Aorta (tissue), 5 donors: ENCODE measurements at places on chromosomes 2 and 18.

DNA sequence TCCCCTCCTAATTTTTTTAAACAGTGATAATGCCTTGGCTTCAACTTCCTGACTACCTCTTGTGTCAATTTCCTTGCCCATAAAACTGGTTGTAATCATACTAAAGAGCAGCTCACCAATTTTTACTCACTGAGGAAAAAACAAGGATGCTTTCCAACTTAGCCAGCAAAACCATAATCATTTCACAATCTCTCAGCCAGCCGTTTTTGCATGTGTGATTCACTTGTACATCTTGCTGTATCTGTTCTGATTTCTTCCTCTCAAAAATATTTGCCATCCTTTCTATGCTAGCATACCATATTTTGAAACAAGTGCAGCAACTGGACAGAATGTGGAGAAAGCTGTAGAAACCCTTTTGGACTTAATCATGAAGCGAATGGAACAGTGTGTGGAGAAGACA lies 60.7 kb downstream of the RAB27B start:
- DNase-seq = no peak

DNA sequence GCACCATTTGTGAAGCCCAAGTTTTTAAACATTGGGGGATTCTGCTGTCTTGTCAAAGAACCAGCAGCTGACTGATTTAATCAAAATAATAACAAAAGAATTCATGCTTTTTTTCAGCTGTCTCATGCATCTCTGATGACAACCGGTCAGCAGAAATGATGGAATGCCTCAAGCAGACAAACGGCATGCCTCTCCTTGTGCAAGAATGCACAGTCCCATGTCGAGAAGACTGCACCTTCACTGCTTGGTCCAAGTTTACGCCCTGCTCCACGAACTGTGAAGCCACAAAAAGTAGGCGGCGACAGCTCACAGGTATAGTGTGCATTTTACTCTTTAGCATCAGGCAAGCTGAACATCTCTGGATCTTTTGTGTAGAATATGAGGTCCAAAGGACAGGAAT lies 558.8 kb upstream of the HNMT start:
- no peak for DNase-seq

DNA sequence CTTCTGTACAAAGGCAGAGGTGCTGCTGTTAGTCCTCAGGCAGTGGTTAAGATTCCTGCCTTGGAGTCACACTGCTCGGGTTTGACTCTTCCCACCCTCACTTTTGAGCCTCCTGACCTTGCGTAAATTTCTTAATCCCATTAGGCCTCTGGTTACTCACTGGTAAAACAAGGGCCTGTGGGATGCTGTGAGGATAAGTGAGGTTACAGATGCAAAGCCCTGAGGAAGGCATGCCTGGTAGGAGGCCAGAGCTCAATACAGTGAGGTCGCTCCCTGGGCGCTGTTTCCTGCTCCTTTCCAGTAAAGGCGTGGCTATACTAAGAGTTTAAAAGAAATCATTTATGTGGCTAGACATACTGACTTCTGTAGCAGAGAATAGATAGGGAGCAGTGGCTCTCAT lies 127.5 kb upstream of the TMEM200C start:
- DNase-seq = no peak

DNA sequence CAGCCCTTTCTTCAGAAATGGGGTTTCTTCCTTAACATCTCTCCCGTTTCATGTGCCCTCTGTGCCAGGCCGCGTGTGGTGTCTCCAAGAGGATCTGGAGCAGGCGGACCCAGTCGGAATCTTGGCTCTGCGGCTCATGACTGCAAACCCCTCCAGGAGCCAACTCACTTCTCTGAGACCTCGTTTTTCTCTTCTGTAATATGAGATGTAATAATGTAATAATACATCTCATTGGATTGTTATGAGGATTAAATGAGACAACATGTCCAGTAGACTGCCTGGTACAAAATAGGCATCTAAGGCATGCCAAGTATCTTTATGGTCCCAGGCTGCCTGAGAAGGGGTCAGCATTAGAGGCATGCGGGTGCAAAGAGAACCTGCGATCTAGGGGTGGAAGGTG lies 221.3 kb upstream of the REV1 start:
- DNase-seq = no peak

GRCh38 chr2:98727369-98728087 lies 3.4 kb downstream of the MGAT4A start:
- DNase-seq = no peak

DNA sequence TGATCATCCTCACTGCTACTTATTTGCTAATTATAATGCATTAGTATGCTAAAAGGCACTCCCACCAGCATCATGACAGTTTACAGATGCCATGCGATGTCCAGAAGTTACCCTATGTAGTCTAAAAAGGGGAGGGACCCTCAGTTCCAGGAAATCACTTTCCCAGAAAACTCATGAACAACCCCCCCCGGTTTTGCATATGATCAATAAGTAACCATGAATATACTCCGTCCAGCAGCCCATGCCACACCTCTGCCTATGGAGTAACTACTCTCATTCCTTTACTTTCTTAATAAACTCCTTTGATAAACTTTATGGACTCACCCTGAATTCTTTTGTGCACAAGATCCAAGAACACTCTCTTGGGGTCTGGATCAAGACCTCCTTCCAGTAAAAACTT lies 86.8 kb downstream of the MALT1 start:
- DNase-seq = no peak

DNA sequence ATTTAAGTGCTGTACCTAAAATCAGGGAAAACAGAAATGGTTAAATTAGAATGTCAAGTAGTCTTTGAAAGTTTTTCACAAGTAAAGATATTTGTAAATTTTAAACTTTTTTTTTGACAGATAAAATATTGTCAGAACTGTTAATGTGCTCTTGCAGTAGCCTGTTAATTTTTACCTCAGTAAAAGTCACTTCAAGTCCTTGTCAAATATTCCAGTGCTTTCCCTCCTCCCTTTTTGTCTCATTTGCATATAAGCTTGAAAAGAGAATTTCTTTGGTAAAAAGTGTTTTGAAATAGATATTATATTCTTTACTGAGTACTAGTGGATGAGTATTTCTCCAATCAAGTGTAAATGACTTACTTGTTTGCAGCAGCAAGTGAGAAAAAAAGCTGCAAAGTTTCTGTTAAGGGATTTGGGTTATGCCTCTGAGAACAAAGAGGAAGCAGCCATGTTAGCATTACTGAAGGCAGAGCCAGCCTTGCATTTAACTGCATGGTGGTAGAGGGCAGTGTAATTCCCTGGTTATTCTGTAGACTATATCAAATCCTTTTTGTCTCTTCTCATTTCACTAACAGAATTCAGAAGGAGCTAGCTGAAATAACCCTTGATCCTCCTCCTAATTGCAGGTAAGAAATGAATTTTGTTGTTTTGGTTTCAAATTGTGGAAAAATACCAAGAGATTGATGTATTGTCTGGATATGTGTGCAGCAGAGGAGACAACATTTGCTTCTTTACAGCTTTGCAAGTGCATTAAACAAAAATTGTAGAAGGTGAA lies 3.2 kb downstream of the UBE2E3 start:
- no peak for DNase-seq

- DNase-seq = no peak
Measured at GRCh38 chr2:96967961-96968360, 18.4 kb downstream of the FAM178B start.

- DNase-seq = peak; percentile 68
Measured at GRCh38 chr2:119389615-119390306, 23.0 kb downstream of the DBI start.

- no peak for DNase-seq
Measured at GRCh38 chr2:146734042-146734820, 1110.6 kb upstream of the ACVR2A start.

- peak; percentile 77 for DNase-seq
Measured at GRCh38 chr2:72917138-72917876, at the start of gene EMX1. Gene EMX1, plus strand, starts transcription at chr2:72917519. Its CDS starts 334 bp downstream, at chr2:72917853.

DNA sequence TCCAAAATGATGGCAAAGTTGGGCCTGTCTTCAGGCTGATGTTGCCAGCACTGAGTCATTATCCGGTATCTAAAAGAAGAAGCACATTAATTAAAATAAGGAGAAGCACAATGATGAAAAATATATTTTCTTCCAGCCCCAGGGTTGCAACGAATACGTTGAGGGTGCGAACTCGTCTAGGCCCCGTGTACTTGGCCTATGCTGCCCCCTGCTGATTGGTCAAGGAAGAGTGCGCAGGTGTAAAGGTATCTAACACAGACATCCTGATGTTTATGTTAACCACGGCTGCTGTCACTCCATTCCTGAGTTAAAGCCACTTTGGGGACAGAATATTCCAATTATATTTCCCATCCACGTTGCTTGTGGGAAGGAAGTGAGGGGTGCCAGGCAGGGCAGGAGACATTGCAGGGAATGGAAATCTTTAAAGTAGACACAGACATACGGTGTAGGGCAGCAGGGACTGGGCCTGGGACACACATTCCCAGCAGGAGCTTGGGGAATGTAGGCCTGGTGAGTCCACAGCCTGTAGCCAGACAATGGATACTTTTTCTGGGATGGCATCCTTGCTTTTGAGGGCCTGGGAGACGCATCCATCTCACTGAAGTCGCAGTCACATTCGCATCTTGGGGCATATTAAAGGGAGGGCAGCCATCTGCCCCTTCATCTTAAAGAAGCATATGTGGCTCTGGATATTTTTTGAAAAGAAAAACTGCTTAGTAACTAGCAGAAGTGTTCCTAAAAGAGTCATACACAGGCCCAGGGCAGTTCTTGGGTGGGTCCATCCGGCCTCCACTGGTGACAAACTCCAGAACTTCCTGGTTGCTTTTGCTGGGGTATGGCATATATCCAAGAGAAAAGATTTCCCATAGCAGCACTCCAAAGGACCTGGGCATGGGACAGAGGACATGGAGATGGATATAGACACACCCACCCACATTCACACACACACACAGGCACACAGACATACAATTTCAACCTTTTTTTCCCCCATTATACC lies 81.9 kb downstream of the CLIP4 start:
- peak; percentile 83 for DNase-seq

- no peak for DNase-seq
Measured at GRCh38 chr2:23447405-23447804, 62.4 kb downstream of the KLHL29 start.

- DNase-seq = no peak
Measured at GRCh38 chr2:108058576-108059137, 72.3 kb downstream of the SLC5A7 start.
